Mesenteric fat pad (tissue), 1 donor: ENCODE measurements at places on chromosomes 16 and 17. TPM values are rescaled to one million over a fixed set of nuclear protein-coding genes. Genes with fewer than 3 reads are reported as not detected.

Gene RNF166
- total RNA-seq = 22.5 TPM

DNA sequence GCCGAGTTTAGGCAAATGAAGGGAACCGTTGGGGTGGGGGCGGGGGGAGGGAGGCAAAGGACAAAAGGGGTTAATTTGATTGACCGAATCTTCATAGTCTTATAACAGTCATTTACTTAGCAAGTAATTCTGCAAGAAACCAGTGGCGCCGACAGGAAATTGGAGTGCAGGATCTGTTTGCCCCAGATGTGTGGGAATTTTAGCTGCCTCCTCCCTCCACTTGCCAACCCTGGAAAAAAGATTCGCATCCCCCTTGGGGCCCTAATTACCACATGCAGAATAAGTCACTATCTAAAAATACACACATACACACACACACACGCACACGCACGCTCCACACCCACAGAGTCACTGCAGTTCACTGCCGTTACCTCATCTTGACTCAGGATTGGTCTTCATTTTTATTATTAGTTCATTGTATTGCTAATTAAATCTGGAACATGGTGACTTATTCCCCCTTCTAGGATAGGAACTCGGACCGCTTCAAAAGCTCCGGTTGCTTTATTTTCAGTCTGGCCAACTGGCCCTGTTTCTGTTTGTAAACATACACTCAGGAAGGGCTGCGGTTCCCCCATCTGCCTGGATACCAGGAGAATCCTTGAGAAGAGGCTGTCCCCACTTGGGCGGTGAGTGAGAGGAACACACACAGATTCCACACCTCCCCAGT lies 241.6 kb upstream of the SALL1 start:
- no peak for DNase-seq

DNA sequence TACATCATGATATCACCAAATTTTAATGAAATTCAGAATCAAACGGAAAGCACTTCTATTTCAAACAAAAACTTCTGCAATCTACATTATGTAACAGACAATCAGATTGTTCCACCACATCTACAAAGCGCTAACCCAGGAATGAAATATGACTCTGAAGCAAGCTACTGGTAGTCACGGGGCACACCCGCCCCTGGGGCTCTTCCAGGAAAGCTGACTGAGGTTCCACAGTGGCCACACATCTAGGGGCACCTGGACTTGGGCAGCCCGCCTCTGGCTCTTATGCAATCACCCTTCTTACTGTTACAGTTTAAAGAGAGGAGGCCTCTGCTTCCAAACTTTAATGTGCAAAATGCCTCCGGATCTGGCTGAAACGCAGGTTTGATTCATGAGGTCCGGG lies 27.5 kb downstream of the ZCCHC14 start:
- DNase-seq = no peak

DNA sequence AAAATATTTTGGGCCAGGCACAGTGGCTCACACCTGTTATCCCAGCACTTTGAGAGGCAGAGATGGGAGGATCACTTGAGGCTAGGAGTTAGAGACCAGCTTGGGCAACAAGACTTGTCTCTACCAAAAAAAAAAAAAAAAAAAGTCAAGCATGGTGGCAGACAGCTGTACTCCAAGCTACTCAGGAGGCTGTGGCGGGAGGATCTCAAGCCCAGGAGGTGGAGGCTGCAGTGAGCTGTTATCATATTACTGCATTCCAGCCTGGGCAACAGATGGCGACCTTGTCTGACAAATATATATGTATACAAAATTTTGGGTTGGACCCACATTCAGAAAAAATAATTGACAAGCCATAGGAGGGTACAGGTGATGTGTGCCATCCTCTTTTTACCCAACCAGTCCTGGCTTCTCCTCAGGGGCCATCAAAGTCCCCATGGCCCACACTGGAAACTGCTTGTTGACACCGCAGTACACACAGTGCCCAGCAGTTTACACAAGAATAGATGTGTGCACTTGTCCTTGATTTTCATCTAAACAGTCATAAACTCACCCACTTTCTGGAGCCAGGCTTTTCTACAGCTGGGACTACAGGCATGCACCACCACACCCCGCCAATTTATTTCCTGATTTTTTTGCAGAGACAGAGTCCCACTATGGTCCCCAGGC lies 1.7 kb downstream of the CES2 start:
- DNase-seq = no peak

DNA sequence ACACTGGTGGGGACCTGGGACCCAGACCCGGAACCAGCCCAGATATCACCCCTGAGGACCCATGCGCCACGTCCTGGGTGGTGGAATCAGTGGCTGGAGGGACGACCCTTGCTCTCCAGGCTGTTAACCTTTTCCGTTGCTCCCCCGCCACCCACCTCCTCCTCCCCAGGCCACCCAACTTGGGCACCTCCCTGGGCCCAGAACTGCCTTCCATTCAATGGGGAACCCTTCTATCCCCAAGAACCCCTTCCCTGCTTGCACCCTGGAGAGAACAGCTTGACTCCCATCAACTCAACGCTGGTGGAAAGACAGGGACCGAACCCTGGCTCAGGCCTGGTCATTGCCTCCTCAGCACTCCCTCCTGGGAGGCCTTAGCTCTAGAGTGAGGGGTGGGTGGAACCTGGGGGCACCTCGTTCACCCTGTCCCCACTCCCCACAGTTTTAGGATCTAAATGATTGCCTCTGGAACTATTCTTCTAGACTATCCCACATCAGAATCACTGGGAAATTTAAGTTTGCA lies 5.7 kb upstream of the IL32 start:
- DNase-seq = no peak

DNA sequence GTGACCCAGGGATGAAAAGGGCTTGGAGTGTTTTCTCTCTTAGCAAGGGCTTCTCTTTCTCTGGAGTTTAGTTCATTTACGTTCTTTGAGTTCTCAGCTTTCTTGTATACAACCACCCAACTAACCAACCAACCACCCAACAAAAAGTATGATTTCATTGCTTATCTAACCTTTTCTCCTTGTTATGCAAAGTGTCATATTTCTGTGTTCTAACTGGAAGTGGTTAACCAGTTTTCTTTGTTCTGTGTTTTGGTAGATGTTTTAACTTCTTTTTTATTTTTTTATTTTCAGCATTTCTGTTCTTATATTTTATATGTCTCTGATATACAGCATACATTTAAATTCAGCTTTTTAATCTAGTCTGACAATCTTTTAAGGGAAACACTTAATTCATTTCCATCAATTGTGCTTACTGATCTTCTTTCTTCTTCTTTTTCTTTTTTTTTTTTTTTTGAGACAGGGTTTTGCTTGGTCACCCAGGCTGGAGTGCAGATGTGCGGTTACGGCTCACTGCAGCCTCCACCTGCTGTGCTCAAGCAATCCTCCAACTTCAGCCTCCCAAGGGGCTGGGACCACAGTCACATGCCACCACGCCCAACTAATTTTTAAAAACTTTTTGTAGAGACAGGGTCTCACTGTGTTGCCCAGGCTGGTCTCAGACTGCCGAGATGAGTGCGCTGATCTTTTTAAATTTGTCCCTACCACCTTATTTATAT lies 29.6 kb downstream of the NLK start:
- no peak for DNase-seq

GRCh38 chr16:5678371-5678770 lies 580.8 kb upstream of the EEF2KMT start:
- no peak for DNase-seq

DNA sequence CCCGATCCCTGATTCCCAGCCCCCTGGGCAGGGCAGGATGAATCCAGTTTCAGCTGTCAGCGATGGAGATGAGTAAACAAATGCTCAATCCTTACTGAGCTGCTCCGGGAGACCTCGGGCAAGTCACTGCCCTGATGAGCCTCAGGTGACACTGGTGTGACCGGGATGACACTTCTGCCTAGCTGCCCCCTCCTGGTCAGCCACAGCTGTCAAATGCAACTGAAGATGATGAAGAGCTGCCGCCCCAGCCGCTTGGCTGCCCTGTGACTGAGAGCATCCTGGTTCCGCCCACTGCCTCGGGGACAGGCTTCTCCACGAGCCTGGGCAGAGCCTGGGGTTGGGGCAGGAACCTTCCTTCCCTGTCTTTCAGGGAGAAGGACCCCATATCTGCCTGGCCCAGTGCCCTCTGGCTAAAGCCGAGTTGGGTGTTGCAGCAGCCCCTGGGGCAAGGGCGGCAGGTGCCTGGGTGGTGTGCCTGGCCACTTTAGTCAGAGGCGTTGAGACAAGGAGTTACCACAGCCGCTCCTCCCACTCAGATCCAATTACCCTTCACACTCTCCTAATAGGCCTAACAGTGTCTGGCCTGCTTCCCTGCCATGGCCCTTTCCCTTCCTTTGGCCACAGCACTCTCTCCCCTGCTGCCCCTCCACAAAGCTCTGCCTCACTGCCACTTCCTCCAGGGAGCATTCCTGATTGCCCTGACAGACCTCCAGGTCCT lies 5.5 kb downstream of the CCL17 start:
- DNase-seq = no peak

DNA sequence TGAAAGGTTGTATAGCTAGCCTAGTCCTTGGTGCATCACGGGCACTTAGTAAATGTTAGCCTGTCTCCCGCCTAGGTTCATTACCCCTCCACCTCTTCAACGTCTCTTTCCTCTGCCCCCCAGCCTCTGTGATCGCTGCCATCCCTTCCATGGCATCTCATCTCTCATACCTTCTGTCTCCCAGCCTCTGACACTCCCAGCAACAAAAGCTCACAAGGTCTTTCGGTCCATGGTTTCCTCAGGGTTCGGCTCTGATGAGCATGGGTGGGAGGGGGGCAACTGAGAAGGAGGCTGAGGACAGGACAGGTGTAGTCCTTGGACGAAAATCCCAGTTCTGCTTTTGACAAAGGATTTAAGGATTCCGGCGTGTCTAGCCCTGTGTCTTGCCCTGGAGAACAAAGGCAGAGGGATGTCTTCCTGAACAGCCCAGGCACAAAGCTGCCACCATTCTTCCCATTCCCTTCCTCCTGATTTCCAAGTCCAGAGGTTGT lies 16.7 kb downstream of the CCR7 start:
- DNase-seq = peak; percentile 53

GRCh38 chr16:17237350-17237944 lies 233.3 kb downstream of the XYLT1 start:
- DNase-seq = no peak

- DNase-seq = no peak
Observed at GRCh38 chr16:30967795-30968194, 10.2 kb downstream of the SETD1A start.
